ENCODE measurements at places on chromosomes 5 and 9. TPM values are rescaled to one million over a fixed set of nuclear protein-coding genes. Genes with fewer than 3 reads are reported as not detected.

Gene TLE4
- polyA plus RNA-seq, result 21.9 TPM

DNA sequence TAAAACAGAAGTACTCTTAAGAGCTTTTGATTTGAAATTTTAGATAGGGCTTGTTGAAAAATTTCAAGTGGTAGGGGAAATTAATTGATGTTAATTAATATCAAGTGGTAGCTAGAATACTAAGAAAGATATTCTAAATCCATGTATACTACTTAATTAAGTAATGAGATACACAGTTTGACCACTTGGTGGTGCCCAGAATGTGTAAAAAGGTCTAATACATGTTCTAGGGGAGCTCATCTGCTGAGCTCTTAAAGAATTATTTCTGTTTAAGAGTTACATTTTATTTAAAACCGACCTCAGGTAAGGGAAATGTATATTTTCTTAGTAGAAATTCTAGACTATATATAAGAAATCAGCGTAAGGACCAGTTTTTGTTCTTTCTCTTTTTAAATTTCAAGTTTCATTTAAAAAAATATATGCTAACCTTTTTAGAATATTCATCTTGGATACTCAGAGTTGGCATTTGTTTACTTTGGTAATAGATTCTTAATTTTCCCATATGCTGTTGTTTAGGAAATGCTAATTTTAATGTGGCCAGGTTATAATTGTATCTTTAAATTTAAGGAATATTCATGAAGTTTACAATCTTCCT lies 61.5 kb downstream of the LNPEP start:
- H3K4me3 ChIP-seq, result no peak overlapping the region
- peaks cover 12% of the 10 kb centered on the region for H3K36me3 ChIP-seq
- no peak overlapping the region for H3K27ac ChIP-seq
- DNase-seq, result no peak
- no peaks in the 10 kb centered on the region for H3K27me3 ChIP-seq

DNA sequence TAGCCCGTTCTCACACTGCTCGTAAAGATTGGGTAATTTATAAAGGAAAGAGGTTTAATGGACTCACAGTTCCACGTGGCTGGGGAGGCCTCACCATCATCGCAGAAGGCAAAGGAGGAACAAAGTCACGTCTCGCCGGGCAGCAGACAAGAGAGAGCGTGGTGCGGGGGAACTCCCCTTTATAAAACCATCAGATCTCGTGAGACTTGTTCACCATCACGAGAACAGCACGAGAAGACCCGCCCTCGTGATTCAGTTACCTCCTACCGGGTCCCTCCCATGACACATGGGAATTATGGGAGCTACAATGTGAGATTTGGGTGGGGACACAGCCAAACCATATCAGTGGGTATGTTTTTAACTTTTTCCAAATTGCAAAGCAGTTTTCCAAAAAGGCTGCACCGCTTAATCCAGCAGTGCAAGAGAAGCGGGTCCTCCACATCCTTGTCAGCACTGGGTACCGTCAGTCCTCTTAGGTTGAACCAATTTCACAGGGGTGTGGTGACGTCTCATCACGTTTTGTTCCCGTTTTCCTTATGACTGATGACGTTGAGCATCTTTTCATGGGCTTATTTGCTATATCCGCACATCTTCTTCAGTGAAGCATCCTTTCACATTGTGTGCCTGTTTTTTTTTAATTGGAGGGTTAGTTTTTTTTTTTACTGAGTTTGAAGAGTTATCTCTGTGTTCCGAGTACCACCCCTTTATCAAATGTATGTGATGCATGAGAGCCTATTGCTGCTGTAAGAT lies 8.0 kb upstream of the FCN2 start:
- DNase-seq, result no peak
- H3K4me3 ChIP-seq, result no peak overlapping the region
- H3K36me3 ChIP-seq, result no peaks in the 10 kb centered on the region
- H3K27ac ChIP-seq, result no peak overlapping the region
- no peaks in the 10 kb centered on the region for H3K4me1 ChIP-seq

DNA sequence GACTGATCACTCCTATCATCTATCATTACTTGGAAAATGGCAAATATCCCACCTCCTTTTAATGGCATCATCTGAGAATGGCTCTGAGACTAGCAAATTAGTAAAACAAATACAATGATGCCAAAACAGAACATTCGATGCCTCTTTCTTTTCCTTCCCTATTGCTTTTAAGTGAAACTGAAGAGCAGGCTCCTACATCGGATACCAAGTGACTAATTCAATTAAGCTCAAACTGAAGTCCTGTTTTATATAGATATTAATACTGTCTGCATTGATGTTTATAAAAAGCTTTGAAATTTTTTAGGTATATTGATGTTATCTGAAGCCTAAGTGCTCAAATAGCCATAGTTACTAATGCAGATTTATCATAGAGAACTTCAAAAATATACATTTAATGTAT lies 43.9 kb downstream of the SAXO1 start:
- no peak overlapping the region for H3K27ac ChIP-seq
- H3K4me3 ChIP-seq, result no peak overlapping the region
- no peaks in the 10 kb centered on the region for H3K27me3 ChIP-seq

- H3K27me3 ChIP-seq, result peaks cover 14% of the 10 kb centered on the region
- H3K4me3 ChIP-seq, result no peak overlapping the region
- H3K27ac ChIP-seq, result no peak overlapping the region
- no peak for DNase-seq
- no peaks in the 10 kb centered on the region for H3K4me1 ChIP-seq
These were observed 45.4 kb downstream of the FGF18 start for GRCh38 chr5:171464829-171465228.

DNA sequence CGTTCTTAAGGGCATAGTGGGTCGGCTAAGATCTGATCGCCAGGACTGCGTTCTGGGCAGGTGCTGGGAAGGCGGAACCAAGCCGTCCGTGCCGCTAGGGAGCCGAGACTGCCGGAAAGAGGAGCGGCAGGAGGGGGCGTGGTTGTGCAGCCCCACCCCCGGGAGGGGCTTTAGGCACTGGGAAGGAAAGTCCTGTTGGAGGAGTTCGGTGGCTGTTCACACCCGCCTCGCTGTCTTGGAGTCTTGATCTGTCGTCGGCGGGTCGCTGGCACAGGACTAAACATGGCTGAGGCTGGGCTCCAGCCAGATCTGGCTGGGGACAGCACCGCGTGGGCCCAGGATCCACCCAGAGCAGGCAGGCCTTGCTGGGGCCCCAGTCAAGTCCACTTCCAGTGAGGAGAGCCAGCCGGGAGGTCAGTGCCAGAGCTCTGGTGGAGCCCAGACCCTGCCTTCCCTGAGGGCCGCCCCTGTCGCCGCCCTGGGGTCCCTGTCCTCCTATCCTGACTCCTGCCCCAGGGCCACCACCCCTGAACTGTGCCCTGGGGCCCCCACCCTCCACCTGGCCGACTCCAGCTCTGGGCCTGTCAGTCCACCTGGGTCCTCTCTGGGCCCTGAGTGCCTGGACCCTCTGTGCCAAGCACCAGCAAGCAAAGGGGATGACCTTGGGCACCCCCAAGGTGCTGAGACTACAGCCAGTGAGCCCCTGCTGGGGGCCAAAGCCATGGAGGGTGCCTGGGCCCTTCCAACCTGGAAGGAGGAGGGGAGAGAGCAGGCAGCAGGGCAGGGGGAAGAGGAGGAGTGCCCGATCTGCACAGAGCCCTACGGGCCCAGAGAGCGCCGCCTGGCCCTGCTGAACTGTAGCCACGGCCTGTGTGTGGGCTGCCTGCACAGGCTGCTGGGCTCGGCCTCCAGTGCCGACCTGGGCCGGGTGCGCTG lies 4.5 kb downstream of the RNF208 start:
- peaks cover 20% of the 10 kb centered on the region for H3K4me1 ChIP-seq
- DNase-seq, result no peak
- H3K4me3 ChIP-seq, result peak overlapping the region; percentile 44
- H3K36me3 ChIP-seq, result peaks cover 3% of the 10 kb centered on the region
- H3K27me3 ChIP-seq, result no peaks in the 10 kb centered on the region
